ENCODE measurements at places on chromosomes 2 and 18. TPM values are rescaled to one million over a fixed set of nuclear protein-coding genes. Genes with fewer than 3 reads are reported as not detected.

Gene NPAS2
- 14.7 TPM for polyA plus RNA-seq

Gene NT5DC4
- 0.14 TPM for polyA plus RNA-seq

Gene TUBB8B
- 0.52 TPM for polyA plus RNA-seq

Gene PTMA
- polyA plus RNA-seq: 2,285 TPM

Gene ACTR2
- polyA plus RNA-seq: 152 TPM

Gene UGT1A5
- polyA plus RNA-seq: not detected

- DNase-seq: no peak
Observed at GRCh38 chr2:211093743-211094303, 537.4 kb downstream of the CPS1 start.

DNA sequence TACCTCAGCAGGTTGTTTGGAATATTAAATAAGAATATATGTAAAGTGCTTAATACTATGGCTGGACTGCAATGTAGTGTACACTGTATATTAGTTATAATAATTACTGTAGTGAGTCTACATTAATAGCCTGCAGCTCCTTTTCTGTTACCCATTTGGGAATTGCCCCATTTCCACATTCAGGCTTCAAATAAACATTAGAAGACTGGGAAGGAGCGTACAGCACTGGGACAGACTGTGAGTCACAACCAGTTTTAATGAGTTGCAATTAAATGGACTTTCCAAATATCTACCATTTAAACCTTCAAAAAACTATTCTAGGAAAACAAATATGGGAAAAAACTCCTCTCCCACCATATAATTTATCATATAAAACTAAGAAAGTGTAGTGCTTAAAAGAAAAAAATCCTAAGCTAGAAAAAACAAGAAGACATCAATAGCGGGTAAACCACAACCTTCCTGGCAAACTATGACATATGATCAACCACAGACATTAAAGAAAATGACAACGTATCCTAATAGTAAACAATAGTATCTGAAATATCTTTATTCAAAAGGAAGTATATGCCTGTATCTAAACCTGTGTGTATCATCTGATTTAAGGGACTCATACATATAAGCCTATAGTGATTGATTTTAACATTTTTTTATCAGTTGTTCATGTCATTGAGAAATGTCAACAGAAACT, 86.1 kb downstream of the TRIP12 start:
- no peak for DNase-seq

- DNase-seq: no peak
Observed at GRCh38 chr2:44843086-44843485, 98.4 kb upstream of the SIX3 start.

- DNase-seq: no peak
Observed at GRCh38 chr2:76980067-76980787, 541.9 kb downstream of the LRRTM4 start.

DNA sequence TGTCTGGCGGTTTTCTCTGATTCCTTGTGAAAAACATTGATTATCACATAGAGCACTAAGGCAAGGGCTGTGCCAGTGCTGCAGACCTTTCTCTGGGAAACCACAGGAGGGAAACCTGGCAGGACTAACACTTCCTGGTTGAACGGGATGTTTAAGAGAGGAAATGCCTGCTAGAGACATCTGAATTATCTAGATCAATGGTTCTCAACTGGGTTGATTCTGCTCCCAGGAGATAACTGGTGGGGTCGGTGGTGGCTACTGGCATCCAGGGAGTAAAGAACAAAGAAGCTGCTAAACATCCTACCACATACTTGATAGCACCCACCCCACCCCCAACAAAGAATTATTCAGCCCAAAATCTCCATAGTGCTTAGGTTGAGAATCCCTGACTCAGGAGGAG, 37.5 kb downstream of the DDX18 start:
- DNase-seq: no peak

- DNase-seq: no peak
Observed at GRCh38 chr2:2828774-2829368, 497.8 kb upstream of the MYT1L start.

GRCh38 chr18:13874558-13874957, 40.8 kb downstream of the MC2R start:
- DNase-seq: no peak

DNA sequence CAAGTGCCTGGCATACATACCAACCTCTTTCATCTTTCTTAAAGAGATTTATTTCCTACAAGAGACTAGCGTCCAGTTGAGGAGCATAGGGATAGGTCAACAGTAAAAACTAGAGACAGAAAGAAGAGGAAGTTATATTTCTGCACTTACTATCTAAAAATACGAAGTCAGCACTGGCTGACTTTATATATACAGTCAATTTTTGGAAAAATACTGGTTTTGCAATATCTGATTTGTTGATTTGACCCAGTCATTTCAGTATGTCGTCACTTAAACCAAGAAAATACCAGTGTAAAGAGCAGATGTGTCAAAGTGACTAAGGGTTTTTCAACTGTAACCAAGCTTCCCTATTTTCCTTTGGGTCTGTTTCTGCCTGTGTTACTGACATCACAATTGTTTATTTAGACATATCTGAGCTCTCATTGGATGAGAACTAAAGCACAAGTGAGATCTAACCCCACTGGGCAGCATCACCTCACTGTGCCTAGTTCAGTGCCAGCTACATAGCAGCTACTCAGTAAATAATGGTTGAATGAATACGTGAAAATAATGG, 23.0 kb downstream of the CYTIP start:
- DNase-seq: no peak

DNA sequence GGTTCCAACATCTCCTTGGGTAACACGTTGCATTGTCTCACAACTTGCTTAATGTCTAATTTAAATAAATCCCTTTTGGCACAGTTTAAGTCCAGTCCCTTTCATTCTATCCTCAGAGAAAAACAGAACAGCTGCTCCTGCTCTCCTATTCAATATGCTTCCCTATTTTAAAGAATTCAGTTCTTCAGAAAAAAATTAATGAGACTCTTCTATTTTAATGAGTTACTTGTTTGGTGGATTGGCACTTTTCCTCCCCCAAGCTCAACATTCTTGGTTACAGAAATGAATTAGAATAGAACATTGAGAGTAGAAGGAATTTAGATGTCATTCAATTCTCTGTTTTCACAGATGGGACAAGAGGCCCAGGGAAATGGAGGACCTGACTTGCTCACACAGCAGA, 116.9 kb upstream of the ATP8B1 start:
- DNase-seq: no peak

DNA sequence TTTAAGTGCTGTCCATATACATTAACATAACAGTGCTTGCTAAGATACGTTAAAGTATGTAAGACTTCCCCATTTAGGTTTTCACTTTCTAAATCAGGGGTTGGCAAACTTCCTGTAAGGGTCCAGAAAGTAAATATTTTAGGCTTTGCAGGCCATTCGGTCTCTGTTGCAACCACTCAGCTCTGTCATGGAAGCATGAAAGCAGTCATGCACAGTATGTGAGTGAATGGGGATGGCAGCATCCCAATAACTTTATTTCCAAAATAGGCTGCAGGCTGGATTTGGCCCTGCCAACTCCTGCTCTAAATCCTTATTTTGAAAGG, 128.7 kb downstream of the PLA2R1 start:
- no peak for DNase-seq

- no peak for DNase-seq
Observed at GRCh38 chr18:63438181-63438580, 15.9 kb upstream of the VPS4B start.

GRCh38 chr18:25459814-25460213, 107.8 kb upstream of the ZNF521 start:
- DNase-seq: no peak

GRCh38 chr2:235343156-235343774, 150.6 kb upstream of the AGAP1 start:
- no peak for DNase-seq

DNA sequence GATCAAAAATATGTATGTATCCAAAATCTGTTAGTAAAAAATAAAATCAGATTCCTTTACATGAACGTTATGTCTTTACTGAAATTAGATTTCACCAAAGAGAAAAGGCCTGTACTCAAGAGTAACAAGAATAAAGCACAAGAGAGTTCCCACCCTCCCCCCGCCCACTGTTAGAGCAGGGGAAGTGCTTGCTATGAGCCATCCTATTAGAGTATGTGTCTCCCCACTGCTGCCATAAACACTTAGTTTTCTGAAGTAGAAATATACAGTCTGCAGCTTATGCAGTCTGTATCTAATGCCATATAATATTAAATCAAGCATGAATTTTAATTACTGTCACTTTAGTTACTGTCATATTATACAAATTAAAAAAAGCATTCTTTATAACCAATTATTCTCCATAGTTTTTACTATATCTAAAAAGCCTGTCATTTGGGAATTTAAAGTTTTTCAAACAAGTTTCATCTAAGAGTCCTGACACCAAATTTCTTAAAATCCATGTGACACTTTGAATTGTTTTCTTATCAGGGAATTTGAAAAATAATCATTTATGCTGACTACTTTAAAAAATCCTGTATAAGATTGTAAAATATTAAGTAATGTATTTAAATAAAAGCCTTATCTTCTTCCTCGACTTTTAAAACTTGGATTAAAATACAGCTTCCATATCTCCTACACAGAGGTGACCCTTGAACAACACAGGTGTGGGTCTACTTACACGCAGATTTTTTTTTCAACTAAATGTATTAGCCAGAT, 51.8 kb upstream of the GPR75 start:
- DNase-seq: no peak

- no peak for DNase-seq
Observed at GRCh38 chr2:99422599-99422998, 67.2 kb downstream of the REV1 start.

DNA sequence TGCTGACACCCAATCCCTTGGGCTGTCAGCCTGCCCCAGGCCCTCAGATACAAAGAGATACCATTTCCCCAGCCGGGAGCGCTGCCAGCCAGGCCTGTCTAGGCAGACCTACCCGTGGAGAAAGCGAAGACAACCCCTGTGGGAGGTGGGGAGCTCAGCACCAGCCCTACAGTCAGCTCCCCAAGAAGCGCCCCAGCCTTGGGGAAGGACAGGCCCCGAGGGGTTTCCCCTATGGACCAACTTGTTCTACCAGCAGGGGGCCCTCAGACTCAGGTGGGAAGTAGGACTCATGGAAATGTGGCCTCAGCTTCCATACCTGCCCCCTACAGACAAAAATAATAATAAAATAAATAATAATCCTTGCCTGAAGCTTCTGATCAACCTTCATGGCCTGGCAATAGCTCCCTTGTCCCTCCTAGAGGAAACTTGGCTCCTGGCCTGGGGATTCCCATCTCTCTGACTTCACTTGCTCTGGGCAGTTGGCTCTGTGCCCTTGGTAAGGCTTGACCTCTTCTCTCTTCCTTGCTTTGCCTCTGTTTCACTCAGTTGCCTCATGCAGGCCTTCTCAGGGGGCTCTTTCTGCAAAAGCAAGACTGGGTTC, 7.0 kb downstream of the SLC35F6 start:
- DNase-seq: no peak

DNA sequence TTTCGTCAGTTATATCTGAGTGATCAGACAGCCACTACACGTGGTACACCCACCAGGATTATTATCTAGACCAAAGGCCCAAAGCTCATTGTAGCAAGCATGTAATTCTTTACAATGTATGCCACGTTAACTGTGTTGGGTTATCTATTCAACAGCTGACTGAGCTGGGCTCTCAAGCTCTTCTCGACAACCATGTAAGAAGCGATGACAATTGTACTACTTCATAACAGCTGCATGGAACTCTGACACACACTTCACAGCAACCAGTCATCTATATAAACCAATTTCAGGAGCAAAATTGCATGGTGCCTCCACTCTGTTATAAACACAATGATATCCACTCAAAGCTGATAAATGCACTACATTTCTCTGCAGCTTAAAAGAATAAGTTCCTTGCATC, 701.8 kb downstream of the NR4A2 start:
- DNase-seq: no peak

DNA sequence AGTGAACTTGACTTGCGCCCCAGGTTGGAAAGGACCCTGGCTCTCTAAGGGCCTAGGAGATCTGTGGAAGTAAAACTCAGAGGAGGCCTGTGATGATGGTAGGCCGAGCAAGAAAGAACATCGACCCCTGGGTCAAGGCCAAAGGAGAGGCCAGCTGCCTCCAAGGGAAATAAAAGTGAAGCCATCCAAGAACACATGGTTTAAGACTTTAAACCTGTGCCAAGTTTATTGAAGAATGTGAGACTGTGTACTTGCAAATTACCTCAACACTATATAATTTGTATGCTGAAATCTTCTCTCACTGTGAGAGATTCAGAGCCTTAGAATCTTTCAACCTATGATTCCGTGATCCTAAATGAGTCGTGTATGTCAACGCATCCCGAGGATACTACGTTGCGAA, 40.7 kb upstream of the COBLL1 start:
- DNase-seq: no peak

DNA sequence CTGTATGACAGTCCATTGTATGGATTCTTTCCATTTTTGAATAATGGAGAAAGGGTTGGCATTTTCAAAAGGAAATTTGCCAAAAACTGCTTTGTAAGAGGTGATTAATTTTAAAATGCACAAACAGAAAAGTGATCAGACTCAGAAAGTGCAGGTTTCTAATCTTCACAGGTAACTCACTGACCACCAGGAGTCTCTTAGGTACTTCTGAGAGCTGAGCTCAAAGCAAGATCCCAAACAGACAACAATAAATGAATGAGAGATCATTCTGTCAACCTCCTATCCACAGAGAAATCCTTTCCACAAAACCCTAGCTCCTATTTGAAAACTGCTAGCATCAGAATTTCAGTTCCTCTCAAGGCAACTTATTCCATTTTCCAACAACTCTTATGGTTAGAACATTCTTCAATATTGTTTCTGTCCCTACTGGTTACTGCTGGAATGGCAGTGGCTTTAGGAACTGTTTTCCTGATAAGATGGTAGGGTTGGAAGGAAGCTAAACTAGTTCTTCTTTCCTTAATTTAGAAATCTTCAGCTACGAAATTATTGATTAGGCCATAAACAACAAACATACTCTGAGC, 20.6 kb upstream of the HAAO start:
- DNase-seq: no peak

- DNase-seq: no peak
Observed at GRCh38 chr2:9709539-9710285, 78.9 kb upstream of the YWHAQ start.

DNA sequence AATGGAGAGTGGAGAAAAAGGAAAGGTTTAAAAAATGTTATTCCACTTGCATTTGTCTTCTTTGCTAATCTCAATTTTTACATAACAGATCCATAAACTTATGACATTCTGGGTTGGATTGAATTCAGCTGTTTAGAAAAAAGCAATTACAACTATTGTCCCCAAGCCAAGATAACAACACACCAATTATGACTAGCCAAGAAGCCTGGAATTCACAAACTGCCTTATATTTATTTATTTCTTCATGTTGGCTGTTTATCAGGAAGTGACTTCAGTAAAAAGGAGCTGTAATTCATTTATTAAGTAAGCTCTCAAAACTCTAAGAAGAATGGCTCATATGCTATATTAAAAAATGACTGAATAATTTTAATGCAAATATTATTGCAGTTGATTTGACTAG, 137.4 kb downstream of the CALCRL start:
- DNase-seq: no peak

DNA sequence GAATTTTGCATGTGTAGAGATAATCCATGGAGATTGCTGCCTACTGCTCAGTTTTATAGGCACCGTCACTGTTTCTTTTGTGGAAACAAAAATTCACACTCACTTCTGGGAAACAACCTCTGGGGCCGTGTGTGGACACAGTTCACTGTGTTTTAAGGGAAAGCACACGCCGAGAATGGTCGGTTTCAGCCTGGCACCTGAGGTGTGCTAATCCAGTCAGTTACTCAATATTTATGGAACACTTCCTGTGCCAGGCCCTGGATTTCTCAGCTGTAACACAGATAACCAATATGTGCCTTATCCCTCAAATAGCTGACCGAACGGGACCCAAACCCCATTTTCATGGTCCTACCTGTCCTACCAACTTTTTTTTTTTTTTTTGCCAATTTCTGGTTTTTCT, 179.6 kb downstream of the MGAT5 start:
- no peak for DNase-seq

- peak; percentile 73 for DNase-seq
Observed at GRCh38 chr18:34709750-34710441, at the start of gene DTNA. TSS of gene DTNA (plus strand) at chr18:34710298. CDS start at chr18:34755977, 45,679 bp downstream.

Measured in left renal cortex interstitium (tissue), 4 donors.